ENCODE measurements at places on chromosomes 12 and 14.

GRCh38 chr12:95185854-95186253, 31.4 kb downstream of the FGD6 start:
- DNase-seq, result no peak

DNA sequence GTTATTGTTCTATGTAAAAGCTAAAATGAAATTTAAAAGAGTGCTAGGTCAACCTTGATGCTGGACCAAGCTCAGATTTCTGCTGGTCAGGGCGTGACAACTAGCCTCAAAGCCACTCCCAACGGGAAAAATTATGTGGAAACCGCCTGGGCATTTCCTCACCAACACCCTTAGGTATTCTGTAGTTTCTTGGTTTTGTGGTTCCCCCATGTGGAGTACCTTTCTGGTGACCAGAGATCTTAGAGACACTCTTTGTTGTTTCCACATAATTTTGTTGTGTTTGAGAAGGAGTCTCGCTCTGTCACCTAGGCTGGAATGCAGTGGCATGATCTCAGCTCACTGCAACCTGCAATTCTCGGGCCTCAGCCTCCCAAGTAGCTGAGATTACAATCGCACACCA, 119.9 kb downstream of the DENND5B start:
- no peak for DNase-seq

DNA sequence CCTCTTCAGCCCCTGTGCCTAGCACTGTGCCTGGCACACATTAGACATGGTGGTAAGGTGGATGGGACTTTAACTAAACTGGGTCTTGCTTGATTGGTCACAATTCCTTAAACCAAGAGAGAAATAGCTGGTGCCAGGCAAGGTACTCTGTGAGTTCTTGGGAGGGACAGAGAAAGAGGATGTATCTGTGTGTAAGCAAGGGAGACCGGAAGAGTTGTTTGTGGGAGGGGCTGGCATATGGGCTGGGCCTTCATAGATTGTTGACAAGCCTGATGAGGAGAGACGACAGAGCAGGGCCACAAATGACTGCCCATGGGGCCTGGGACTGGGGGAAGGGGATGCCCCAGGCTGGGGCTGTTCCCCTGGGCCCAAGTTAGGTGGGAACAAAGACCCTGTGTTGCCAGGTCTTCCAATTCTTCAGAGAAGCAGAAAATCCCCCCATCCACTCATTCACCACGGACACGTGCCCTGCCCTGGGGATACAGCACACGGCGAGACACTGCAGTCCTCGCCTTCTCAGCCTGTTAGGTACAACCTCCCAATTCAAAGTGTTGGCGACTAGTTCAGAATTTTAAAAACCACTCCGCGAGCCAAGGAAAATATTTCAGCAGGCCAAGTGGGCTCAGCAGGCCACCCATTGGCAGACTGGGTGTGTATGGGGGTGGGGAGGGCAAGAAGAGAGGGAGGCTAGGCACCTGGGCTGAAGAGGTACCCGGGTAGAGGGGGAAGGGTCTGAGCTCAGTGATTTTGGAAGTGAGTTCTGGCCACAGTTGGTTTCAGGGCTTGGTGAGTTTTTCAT, 11.4 kb upstream of the CYP46A1 start:
- no peak for DNase-seq

DNA sequence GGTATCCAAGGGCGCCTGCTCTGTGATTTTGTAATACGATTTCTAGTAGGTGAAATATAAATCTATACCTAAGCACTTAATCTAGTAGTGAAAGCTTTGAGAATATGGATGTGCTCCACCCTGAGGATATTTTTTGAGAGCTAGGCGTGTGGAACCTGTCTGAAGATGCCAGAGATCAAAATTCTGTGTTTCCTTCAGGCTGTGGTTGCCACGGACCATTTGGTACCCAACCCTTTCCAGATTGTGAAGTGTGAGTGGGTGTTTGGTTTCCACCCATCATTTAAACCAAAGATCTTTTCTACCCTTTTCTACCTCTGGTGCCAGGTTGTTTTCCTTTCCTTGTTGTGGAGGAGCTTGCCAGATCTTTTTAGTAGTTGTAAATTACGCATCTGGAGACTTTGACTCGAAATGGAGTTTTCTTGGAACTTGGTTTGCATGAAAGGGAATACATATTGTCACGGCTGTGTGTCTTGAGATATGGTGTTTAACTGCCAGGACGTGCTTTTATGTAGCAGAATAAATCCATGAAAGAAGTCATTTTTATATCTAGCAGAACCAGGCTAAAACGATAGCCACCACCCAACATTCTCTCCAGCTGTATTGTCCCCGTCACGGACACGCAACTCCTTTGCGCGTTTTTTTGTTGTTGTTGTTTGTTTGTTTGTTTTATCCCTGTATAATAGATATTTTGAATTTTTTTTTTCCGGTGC, 2.2 kb downstream of the LRFN5 start:
- DNase-seq, result no peak

DNA sequence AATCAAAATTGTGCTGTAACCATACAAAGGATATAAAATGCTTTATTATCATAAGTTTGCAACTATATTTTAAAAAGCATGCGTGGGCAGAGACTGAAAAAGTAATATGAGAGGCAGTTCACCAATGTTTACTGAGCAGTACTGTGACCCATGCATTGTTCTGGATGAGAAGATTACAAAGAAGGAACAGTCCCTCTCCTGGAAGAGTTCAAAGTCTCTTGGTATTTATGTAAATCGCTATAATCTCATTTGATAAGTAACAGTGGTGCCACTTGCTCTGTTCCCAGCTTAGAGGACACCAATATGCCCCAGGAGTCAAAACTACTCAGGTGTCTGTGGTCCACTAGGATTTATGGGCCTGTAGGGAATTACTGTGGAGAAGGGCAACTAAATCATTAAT, 2.1 kb upstream of the CMAS start:
- no peak for DNase-seq

GRCh38 chr12:121823727-121824115, 19.9 kb downstream of the SETD1B start:
- no peak for DNase-seq

DNA sequence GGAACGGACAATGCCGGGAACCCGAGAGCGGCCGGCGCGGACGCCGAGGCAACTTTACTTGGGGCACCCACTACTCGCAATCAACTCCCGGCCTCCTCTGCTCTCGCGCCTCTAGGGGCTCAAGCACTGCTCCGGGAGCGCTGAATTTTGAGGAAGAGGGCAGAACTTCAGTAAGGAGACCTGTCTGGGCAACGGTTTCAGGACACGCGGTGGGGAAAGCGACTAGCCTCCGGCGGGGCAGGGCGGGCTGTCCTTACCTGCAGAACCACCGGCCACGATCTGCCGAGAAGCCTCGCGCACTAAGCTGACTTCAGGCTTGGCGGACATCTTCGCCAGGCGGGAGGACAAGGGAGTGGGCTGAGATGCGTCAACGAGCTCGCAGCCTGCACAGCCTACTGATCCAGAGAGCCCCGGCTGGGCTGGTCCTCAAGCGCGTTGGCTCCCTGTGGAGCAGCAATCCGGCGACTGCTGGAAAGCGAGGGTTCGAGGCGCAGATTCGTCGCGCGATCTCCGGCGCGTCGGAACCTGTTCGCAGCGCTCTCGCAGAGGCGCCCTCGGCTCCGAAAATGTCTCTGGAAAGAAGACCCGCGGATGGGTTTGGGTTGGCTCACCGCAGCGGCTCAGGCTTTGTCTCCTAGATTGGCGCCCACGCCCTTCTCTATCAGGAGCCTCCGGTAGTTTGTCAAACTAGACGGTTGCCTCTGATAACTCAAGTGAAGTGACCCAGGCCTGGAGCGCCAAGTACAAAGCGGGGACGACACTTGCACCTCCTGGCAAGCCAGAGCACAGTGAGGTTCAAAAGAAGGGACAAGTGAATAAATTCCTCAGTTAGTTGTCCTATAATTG, at the start of gene SLC25A21:
TSS of gene SLC25A21 (minus strand) at position 583 of the 846 bp plus-strand sequence.
- peak; percentile 76 for DNase-seq

GRCh38 chr14:70999117-70999516, 91.9 kb downstream of the PCNX1 start:
- no peak for DNase-seq

All from HTR-8/SVneo (cell line).